Adipocyte (in vitro differentiated cells): ENCODE measurements at places on chromosomes 4 and X.

- DNase-seq = no peak
These were observed 215.8 kb downstream of the PACRGL start for GRCh38 chr4:20916106-20916505.

DNA sequence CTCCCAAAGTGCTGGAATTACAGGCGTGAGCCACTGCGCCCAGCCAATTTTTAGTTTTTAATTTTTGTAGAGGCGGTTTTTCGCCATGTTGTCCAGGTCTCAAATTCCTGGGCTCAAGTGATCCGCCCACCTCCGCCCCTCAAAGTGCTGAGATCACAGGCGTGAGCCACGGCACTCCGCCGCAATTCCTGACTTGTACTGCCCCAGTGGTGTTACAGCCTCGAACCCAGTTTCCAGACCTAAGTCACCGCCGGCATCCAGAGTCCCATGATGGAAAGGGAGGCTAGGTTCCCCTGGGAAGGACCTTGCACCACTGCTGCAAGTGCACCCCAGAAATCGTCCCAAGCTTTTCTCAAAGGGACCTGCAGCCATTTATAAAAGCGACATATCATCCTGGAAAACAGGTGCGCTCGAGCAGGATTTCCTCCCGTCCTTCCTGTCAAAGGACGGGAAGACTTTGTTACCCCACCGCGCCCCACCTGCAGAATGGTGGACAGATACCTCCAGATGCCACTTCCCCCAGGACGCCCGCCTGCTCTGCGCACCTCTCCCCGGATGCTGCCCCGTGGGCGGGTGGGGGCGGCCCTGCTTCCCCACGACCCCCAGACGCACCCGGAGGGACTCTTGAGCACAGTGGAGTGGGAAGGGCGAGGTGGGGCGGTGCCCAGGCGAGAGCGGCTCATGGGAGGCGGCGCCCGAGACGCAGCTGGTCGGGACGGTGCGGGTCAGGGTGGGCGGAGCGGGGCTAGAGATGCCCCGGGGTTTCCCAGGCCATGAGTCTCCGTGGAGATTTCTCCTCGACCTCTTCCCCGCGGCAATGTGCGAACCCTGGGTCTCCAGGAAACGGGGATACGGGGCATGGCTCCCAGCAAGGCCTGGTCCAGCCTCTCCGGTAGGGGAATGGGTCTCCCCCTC lies 947 bp upstream of the RPL10 start:
- peak; percentile 71 for DNase-seq

DNA sequence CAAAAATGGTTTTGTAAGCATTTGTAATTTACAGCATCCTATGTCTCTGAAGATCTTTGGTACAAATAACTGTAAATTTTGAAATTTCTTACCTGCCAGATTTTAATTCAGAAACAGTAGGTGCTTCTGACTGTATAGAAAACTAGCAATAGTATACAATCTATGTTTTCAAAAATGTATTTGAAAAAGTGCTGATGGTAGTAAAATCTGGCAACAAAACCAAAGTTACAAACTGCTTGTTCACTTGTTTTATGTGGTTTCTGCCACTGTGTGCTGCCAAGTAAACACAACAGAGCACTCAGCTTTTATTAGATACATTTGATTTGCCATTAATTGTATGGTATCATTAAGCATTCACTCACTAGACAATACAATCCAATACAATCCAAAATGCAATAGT lies 206.1 kb downstream of the CPE start:
- no peak for DNase-seq

DNA sequence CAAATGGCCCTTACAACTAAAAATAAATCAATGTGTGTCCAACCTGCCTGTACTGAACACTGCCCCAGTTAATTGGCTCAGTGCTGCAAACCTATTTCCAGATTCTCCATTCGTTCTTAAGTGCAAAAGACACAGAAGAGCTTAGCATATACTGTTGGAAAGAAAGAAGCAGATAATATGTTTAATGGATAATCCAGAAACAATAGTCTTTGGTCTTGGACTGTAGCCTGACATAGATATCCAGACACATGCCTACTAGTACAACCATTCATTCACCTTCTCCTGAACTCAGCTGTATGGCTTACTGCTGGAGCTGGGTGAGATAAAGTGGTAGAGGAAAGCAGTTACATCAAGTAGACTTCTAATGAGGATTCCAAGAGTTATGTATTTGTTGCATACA lies 77.0 kb downstream of the LUZP4 start:
- DNase-seq = no peak

DNA sequence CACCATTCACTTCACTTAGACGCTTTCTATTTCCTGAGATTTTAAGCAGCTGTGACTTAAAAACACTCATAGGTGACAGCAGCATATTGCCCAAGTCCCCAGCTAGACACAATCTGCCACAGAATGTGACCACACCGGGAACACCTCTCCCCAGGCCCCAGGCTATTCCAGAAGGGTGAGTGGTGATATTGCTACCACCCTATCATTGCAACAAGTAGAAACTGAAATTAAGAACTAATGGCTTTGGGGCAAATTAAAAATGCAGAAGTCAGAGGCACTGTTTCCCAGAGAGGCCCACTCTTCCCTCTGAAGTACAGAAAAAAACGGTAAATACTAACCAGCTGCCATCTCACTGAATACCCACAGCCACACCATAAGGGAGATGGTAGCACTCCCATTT lies 35.0 kb downstream of the QDPR start:
- no peak for DNase-seq

DNA sequence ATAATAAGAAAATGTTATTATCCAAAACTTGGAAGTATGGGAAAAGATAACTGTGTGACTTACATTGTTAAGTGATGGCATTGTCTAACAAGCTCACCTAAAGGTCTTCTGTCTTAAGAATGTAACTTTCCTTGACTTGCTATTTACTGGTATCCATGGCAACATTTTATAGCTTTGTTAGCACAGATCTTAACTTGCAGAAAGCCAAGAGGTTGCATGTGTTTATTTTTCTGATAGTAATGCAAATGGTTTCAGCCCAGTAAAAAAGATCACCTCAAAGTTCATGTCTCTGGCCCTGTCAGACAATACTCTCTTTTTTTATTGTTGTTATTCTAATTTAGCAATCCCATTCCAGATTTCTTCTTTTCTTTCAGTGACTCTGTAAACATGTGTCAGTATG lies 425.3 kb downstream of the SPRY1 start:
- peak; percentile 64 for DNase-seq

- no peak for DNase-seq
These were observed 114.4 kb downstream of the SH3KBP1 start for GRCh38 chrX:19772822-19773628.

- DNase-seq = no peak
These were observed 145.1 kb downstream of the BEND2 start for GRCh38 chrX:18075603-18076002.

DNA sequence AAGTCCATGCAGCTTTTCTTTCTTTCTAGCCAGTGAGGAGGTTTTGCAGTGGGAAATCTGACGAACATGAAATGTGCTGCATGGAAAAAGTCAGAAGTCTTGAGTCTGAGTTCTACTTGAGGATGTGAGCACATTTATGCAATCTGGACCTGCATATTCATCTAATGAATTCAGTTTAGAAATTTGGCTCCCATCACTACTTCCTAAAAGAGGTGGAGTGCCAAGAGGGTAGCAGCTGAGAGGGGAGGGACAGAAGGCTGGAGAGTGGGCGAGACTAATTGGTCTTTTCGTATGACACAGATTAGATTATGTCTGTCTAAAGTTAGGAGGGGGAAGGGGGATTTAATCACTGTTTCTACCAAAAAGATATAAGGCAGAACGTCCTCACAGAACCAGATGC lies 535.9 kb downstream of the IQCM start:
- no peak for DNase-seq

- no peak for DNase-seq
These were observed 38.4 kb downstream of the FAT4 start for GRCh38 chr4:125353131-125353530.

DNA sequence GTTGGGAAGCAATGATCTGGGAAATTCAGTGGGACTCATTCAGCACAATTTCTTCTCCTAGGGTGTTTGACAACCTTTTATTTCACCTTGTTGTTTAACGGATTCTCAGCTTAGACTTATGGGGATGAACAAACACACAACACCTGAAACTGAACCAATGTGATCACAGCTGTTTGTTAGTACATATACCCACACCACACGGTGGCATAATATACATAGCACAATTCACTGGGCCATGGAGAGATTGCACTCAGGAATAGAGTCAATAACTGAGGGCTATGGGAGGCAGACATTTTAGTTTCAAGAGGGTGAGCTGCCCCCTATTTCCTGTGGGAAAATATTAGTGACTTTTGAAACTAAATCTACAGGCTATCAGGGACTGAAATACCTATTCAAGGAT lies 148.0 kb downstream of the PARM1 start:
- no peak for DNase-seq

DNA sequence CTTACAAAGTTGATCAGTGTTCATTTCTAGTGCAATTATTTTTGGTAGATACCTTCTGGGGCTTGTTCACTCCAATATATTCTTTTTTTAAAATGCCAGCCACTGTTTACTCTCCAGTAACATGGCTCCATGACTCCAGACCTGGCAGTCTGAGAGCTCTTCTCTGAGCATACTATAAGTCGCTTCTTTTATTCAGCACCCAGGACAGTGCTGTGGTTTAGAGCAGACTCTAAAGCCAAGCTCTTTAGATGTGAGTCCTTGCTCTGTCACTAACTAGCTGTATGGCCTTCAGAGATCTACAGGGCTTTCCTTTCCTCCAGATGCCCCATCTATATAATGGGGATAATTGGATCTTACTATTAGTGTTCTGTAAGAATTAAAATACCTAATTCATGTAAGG lies 200.2 kb upstream of the FAM241A start:
- peak; percentile 5 for DNase-seq

- DNase-seq = no peak
These were observed 371.9 kb upstream of the NWD2 start for GRCh38 chr4:36872679-36873078.

DNA sequence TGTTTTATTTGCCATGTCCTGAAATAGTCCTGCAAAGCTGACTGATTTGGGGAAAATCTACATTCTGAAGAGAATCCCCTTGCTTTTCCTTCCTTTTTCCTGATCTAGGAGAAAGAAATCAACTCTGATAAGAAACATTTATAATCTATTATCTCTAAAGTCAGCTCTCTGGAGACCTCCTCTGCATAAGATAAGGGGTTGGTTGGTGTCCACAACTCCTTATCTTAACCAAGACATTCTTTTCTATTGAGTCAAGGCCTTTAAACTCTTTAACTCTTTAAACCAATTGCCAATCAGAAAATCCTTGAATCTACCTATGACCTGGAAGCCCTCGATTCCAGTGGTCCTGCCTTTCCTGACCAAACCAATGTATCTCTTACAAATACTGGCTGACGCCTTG lies 373.6 kb upstream of the RASGEF1B start:
- DNase-seq = no peak

DNA sequence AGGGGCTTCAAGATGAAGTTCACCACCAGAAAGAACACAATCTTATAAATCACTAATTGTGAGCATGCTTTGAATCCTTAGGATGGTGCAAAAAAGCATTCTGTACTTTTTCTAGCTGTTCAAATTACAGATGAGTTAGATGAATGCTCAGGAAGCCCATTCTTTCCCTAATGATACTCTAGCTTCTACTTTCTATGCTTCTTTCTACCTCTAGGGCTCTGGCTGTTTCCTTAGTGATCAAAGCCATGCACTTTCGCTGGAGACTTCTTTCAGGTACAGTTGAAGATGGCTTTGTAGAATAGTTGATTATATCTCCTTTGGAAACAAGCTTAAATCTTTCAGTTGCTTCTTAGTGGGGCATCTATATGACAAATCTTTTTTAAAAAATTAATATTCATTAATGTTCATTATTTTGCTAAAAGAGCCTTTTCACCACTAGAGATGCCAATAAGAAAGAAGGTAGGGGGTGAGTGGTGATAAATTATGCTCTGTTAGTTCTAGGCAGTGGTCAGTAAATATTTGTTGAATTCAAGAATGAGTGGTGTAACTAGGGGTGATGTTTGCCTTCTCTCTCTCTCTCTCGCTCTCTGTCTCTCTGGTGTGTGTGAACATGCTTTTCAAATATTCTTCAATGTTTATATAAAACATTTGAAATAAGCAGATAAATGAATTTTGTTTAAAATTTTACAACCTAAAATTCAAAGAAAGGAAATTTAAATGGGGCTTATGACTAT lies 169.4 kb downstream of the GLUD2 start:
- no peak for DNase-seq

GRCh38 chr4:58477513-58477912 lies 1367.3 kb upstream of the IGFBP7 start:
- no peak for DNase-seq

GRCh38 chr4:151799417-151800012 lies 38.7 kb upstream of the GATB start:
- DNase-seq = no peak

GRCh38 chrX:76172325-76172893 lies 453 bp upstream of the PBDC1 start:
- no peak for DNase-seq

DNA sequence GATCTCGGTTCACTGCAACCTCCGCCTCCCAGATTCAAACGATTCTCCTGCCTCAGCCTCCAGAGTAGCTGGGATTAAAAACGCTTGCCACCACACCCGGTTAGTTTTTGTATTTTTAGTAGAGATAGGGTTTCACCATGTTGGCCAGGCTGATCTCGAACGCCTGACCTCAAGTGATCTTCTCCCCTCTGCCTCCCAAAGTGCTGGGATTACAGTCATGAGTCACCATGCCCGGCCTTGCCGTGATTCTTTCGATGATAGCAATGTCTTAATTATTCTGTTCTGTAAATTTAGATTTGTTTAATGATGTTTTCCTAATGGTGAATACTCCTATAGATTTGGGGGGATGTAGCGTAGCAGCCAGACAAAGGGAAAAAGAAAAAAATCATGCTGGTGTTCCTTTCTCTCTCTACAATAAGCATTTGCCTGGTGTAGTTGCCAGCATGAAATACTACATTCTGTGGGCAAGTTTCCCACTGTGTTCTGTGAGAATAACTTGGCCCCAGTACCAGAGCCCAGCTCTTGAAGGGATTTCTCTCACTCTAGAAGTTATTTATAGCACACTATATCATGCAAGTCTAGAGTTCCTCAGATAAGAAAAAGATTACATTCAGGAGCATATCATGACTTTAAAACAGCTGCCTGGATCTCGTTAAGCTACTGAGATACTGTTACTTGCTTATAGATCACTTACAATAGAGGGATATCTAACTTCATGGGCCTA lies 15.4 kb downstream of the NIPAL1 start:
- peak; percentile 74 for DNase-seq

- no peak for DNase-seq
These were observed 248.8 kb downstream of the PCDH7 start for GRCh38 chr4:30968926-30969325.

DNA sequence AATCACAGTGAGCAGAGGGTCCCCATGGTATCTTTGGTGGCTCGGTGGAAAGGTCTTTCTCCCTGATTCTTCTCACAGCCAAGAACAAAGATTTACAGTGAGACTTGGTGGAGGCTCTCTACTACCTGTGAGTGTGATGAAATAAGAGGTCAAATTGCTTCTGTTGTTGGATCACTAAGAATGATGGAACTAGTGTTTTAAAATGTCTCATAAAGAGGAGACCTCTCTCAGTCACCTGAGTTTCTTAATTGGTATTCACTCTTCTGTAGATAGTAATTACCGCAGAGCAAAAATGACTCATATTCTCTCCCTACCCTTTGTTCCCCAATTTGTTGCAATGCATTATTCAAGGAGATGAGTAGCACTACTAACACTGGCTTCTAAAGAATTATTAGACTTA lies 100.9 kb upstream of the TBC1D9 start:
- no peak for DNase-seq

- peak; percentile 47 for DNase-seq
These were observed 242.3 kb upstream of the GPRIN3 start for GRCh38 chr4:89549907-89550306.
